ENCODE measurements at places on chromosomes 1 and 21.

DNA sequence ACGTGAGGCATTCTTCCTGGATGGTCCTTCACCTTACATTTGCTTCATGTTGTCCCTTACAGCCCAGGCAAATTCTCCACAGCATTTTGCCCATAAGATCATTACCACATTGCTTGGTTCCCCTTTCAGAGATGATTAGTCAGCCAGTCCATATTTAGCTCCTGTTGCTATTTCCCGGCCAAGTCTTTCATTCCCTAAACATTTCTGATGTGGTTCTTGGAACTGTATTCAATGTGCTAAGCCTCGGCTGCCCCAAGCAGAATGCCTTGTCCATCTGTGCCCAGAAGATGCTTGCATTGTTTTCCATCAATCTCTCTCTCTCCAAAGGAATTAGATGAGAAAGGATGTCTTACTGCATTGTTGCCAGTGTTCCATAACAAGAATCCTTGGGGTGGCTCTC is 420.9 kb upstream of the CAMK1G start:
- peak; percentile 40 for DNase-seq

GRCh38 chr1:213622365-213623063 is 365.3 kb upstream of the PROX1 start:
- peak; percentile 7 for DNase-seq

- peak; percentile 18 for DNase-seq
Measured at GRCh38 chr1:97158691-97159096, 437.1 kb downstream of the PTBP2 start.

- DNase-seq: no peak
Measured at GRCh38 chr1:117112047-117112717, 9.4 kb downstream of the TRIM45 start.

DNA sequence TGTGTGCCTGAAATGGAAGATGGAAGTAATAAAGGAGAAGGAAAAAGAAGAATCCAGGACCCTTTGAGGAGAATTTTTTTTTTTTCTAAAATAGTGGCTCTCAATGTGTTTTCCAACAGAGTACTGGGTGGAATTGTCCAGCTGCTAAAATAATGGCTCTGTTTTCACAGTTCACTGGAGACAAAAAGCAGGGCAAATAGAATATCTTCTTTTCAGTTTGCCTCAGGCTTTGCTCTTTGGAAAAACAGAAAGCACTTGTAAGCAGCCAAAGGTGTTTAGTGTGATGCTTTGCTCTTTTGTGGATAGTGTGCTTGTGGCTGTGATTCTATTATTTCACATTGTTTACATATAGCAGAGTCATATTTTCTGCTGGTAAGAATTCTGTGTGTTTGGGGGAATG is 77.4 kb upstream of the MROH9 start:
- DNase-seq: no peak

- no peak for DNase-seq
Measured at GRCh38 chr1:240956020-240956419, 344.1 kb upstream of the GREM2 start.

DNA sequence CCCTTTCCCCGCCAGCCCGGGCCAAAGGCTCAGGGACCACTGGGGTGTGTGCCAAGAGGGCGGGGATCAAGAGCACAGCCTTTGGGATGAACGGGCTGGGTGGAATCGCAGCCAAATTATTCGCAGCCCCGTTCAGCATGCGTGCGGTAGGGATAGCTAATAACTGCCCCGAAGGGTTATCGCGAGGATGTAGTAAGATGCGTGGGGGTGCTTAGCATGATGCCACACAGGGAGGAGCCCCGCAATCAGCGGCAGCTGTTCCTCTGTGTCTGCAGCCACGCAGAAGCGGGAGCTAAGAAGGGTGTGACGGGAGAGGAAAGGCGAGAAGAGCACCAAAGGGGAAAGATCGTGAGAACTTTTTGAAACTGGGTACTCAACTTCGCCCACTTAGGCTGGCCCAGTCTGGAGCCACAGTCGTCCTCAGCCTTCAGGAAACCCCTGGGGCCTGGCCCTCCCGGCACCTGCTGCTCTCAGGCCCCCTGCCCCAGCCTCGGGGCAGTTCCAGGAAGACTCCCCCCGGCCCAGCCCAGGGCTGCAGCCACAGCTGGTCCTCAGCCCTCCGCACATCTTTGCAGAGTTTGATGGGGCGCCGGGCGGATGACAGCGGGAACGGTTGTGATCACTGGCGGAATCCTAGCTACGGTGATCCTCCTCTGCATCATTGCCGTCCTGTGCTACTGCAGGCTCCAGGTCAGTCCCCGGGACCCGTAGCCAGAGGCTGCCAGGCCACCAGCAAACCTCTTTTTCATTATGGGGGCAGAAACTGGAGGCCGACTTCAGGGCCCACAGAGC is 64.9 kb downstream of the TOR1AIP2 start:
- no peak for DNase-seq

GRCh38 chr1:200426196-200426595 is 16.4 kb upstream of the ZNF281 start:
- no peak for DNase-seq

DNA sequence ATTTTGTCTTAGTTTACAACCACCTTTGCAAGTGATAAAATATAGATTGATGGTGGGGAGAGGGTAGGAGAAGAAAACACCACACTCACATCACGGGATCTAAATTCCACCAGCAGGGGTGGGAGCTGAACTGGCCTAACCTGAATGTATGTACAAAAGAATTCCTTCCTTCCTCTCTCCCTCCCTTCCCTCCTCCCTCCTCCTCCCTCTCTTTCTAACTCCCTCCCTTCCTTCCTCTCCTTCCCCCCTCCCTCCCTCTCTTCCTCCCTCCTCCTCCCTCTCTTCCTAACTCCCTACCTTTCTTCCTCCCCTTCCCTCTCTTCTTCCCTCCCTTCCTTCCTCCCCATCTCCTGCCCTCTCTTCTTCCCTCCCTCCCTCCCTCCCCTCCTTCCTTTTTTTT is 40.2 kb downstream of the HIVEP3 start:
- no peak for DNase-seq

GRCh38 chr1:189606795-189607476 is 870.7 kb downstream of the BRINP3 start:
- DNase-seq: no peak

All from umbilical cord (tissue), 2 donors.